ENCODE measurements at places on chromosomes 3 and 15.

DNA sequence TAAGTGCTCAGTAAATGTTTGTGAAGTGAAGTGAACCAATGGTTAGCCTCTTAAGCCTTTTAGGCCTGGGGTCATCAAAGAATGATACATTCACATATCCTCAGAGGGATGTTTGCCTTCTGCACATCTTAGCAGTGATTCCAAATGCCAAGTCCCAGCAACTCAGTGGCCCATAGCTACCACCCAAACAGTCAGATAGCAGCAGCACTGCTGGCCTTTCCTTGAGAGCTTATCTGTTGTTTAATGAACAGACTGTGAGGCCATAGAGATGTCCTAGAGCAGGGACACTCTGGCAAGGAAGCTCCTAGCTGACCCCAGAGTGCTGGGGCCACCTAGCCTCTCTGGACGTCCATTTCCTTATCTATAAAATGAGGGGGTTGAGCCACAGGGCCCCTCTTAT lies 86.8 kb downstream of the CYP19A1 start:
- no peak for DNase-seq

GRCh38 chr15:65081270-65081669 lies 4.7 kb downstream of the KBTBD13 start:
- DNase-seq, result no peak

GRCh38 chr15:93049914-93050578 lies 39.0 kb downstream of the RGMA start:
- DNase-seq, result no peak

DNA sequence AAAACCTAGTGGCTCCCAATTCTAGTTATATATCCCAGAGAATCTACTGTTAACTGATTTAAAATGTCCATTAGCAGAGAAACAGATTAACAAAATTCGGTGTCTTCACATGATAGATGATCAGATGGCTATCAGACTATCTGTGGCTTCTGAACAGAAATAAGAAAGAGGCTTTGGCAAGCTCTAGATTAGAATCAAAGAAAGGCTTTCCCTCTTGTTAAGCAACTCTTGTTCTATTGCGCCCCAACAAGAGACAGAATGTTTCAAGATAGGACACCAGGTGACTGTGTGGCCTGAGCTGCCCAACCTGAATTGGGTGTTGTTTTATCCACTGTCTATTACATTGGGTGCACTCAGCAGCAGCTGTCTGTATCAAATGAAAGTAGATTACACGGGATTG lies 483.7 kb downstream of the FHIT start:
- no peak for DNase-seq

- no peak for DNase-seq
These were observed 70.2 kb upstream of the MITF start for GRCh38 chr3:69669070-69669469.

DNA sequence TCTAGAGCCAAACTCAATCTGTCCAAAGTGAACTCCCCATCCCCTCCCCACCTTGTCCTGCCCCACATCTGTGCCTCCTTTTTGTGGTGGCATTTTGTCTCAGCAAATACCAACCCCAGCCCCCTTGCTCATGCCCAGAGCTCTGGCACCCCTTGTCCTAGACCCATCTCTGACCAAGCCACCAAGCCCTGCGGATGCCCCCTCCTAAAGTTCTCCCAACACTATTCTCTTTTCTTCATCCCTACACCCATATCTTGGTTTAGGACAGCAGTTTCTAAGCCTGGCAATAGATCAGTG lies 17.7 kb downstream of the ACAA1 start:
- no peak for DNase-seq

Data from activated CD4-positive, alpha-beta T cell treated with anti-CD3 and anti-CD28 coated beads, Interleukin-2, amount 50 U/mL, for 48 hours (primary cell).